Nephron progenitor cell (in vitro differentiated cells): ENCODE measurements at places on chromosomes 4 and X.

DNA sequence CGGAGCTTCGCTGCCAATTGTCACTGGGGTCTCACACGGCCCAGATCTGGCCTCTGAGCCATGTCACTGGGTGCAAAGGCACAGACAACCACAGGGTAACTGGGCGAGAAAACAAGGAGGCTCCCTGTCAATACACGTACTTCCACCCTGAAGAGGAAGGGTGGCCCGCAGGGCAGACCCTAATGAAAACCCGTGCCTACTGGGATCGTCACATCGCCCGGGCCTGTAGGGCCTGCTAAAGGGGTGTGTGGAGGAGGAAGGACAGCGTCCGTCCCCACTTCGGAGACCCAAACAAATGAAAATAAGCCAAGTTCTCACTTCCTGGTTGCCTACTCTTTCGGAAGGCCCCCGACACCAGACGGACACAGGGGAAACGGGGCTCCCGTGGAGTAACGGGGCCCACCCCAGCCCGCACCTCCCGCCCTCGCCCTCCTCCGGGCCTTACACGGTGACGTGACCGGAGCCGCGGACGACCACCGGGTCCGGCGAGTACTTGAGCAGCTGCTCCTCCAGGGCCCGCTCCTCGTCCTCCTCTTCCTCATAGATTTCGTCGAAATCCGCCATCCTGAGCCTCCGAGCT, 578 bp downstream of the CHIC2 start:
- DNase-seq = no peak

GRCh38 chr4:10965196-10965595, 280.6 kb upstream of the CLNK start:
- no peak for DNase-seq

DNA sequence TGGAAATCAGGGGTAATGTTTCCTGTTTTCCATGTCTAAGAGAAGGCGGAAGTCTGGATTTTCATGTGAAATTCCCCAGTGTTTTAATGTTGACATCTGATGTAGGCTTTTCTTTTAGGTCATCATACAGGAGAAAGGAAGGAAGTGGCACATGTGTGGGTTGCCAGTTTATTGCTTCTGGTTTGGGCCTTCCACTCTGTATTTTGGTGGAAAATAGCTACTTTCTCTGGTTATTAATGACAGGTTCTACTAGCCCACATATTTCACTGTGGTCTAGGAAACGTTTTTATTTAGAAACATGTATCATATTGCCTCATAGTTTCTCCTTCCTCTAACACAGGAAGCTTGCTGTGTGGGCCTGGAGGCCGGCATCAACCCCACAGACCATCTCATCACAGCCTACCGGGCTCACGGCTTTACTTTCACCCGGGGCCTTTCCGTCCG, 7.2 kb downstream of the PDHA1 start:
- DNase-seq = no peak

DNA sequence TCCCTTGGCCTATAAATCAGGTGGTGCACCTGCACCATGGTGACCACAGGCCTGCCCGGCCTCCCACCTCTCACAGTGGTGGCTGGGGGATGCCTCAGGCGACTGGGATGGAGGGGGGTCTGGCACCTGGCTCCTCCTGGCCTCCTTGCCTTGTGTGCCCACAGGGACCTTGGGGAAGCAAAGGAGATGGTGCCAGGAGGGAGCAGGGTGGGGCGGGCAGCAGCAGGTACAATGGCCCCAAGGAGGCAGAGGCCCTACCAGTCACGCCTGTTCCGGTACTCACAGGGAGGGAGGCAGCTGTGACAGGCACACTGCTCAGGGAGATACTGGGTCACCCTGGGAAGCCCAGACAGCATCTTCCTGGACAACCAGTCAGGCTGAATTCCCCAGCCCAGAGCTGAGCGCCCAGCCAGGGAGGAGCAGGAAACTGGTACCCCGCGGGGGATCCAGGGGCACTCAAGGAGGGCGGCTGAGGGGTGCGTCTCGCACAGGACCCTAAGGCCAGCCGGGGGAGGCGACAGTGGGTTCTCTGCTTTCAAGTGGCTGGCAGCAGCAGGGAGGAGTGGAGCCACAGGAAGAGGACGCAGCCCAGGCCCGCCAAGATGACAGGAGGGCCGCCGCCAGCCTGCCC, 1.2 kb upstream of the TREX2 start:
- no peak for DNase-seq

DNA sequence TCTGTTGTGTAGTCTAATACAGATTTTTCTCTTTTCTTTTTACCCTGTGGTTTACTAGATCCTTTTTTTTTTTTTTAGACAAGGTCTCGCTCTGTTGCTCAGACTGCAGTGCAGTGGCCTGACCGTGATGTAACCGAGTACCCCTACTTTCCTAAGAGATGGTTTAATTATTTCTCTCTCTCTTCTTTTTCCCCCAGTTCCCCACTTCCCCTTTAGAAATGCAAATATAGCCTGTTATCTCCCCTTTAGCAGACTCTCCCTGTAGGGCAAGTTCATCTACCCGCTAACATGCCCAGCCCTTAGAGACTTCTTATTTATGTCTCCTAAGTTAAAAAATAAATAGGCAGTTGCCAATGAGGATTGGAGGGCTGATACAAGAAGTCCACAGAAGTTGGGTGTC, 4.5 kb downstream of the SNX25 start:
- no peak for DNase-seq
